ENCODE measurements at places on chromosomes 5 and 9.

DNA sequence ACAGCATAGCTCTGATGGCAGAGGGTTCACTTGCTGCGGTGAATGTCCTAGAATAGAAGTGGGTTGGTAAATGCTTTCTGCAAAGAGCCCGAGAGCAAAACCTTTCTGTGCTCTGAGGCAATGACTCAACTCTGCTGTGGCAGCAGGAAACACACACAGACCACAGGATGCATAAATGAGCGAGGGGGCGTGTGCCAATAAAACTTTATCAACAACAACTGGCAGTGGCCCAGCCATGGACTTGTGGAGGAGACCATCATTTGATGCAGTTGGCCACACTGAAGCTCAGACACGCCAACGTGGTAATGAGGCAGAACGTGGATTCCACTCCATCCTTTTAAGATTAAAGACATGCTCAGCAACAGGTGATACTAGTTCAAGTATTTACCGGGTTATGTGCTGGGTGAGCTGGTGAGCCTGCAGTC lies 6.8 kb downstream of the MRPL36 start:
- DNase-seq: peak; percentile 75

DNA sequence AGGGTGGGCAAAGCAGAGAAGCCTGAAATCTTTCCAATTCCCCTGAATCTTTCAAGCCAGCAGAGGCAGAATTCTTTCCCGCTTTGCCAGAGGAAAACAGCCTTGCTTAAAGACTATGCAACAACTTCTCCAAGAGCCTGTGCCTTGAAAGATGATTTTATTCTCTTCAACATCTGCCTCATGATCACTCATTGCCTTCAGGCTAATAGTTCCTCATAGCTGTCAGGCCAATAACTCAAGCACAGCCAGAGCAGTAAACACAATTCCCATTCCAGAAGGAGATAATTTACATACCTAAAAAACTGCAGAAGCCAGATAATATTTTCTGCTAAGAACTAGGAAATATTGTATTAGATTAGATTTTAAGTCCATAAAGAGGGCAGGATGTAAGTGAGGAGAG lies 92.3 kb upstream of the PUM3 start:
- DNase-seq: no peak

- no peak for DNase-seq
These were observed at the start of gene SGCD for GRCh38 chr5:156326718-156327259. Gene SGCD, plus strand, starts transcription at chr5:156327164.

DNA sequence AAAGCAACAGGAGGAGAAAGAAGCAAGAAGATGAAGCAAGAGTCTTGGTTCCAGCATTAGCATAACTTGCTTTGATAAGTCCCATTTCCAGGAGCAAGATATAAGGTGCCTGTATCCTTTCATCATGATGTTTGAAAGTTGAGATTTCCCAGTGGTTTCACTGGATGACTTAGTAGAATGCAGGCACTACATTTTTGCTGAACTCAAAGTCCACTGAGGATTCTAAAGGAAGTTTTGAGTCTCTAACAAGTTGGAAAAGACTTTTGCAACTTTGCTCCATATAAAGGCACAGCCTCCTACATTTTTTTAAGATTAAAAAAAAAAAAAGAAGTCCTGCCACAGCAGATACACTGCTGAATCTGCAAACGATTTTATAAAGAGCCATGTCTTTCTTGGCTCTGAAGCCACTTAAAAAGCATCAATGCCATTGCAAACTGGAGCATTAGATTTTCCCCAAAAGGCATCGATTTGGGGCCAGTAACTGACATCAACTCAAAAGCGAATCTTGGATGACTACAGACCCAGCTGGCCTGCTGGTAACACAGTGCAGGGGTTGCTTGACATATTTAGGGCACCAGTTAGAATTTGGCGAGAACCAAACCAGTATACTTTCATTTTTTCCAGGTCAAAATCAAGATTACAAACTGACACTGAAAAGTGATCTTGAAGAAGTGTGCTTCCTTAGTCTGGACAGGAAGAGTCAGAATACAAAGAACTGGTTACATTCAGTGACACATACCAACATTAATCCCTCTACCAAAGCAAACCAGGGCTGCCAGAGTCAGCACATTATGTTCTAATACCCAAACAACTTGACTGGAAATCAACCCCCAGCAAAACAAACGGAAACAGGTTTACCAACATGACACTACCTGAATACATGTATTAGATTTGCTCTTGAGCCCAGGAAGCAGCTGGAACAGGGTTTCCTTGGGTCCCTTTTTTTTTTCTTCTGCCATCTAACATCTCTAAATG lies 39.1 kb upstream of the KCNV2 start:
- DNase-seq: no peak

DNA sequence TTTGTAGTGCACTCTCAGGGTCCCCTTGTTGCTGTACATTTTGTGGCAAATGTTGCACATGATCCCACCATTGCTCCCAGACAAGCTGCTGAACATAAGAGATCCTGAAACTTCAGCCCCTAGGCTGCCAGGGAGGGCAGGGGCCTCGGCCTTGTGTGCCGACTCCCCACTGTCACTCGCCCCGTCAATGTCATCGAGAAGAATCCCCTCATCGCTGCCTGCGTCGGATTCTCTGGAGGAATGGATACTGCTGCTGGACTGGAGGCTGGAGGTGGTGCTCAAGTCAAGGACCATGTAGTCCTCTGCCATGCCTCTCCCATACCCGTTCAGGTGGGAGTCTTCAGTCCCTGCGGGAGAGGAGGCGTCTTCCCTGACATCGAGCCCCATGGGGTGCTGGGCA lies 451.3 kb downstream of the BNC2 start:
- no peak for DNase-seq

- no peak for DNase-seq
These were observed 94.0 kb upstream of the RAPGEF1 start for GRCh38 chr9:131833906-131834305.

DNA sequence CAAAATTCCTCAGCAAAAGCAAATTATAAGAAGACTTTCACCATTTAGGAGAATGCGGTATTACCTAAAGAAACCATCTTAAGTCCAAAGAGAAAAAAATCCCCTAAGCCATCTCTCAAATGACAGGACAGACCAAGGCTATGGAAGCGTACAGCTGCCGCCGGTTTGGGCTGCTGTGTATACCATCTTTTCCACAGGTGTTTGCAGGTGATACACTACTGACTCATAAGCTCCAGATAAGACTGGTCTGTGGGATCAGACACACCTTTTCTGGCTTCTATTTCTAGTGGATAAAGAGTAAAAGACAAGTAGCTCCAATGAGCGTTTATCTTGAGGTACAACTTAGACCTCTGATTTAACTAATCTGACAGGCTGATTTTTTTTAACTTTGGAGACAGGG lies 7.7 kb downstream of the CDKN2AIPNL start:
- DNase-seq: no peak

GRCh38 chr9:135515083-135515951 lies 5.9 kb upstream of the LCN1 start:
- no peak for DNase-seq

- DNase-seq: no peak
These were observed 3.9 kb upstream of the ADCY2 start for GRCh38 chr5:7391814-7392692.

DNA sequence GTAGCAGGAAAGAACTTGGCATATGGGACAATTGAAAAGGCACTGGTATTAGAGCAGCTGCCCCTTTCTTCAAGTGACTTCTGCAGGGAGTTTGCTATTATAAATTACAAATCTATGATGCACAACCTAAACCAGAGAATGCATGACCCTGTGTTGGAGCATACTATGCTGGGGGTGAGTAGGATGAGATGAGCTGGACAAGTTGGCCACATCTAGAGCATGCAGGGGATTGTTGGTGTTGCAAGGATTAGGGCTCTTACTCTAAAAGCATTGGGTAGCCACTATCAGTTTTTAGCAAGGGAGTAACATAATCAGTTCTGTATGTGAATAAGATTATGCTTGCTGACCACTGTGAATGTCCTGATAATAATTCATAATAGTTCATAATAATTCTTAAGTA lies 186.7 kb downstream of the KIAA0825 start:
- no peak for DNase-seq

DNA sequence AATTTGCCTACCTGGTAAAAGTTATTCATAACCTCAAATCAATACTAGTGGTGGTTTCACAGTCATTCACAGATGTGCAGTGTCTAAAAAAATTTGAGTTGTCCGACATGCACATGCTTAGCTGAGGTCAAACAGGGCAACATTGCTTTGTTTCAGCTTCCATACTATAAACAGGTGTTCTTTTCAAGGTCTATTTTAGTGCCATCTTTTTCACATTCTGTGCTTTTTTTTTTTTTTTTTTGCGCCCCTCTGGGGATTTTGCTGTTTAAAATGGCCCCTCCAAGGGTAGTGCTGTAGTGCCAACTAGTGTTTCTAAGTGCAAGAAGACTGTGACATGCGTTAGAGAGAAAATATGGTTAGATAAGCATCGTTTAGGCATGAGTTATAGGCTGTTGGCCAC lies 14.5 kb downstream of the PHAX start:
- no peak for DNase-seq

DNA sequence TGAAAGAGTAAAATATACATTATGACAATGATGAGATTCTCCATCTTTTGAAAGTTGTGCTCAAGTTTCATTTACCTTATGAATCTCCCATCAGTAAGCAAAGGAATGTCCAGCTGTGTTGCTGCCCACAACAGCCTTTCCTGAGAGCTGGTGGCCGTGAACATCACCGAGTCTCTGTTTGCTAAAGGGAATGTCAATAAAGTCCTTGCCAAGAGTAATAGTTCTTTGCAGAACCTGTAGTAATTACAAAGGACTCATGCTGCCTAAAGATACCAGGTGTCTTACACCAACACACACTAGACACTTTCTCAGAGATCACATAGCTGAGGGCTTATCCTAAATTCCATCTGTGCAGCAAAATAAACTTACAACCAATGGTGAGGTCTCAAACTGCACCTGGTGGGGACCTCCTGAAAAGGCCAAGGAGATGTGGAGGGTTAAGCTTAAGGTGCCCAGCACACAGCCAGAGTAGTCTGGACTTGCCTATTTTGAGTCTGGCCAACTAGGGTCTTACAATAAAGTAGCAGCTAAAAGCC lies 111.1 kb upstream of the DAPK1 start:
- no peak for DNase-seq

GRCh38 chr9:106883626-106884190 lies 20.7 kb downstream of the ZNF462 start:
- DNase-seq: no peak

DNA sequence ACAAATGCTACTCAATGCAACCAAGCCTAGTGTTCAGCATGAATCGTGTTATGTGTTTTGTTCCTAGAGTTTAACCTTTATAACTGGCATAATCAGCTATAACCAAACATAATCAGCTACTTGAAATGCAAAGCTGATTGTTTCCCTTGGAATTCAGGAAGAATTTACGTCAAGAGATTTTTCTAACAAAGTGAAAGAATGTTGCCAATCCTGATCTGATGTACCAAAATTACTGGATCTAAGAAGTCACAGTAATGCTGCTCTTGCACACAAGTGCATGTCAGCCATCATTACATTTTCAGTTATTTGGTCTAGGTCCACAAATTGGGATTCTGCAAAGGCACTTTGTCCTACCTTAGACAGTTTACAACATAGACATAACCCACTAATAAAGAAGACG lies 662.3 kb upstream of the SEMA6A start:
- DNase-seq: no peak

DNA sequence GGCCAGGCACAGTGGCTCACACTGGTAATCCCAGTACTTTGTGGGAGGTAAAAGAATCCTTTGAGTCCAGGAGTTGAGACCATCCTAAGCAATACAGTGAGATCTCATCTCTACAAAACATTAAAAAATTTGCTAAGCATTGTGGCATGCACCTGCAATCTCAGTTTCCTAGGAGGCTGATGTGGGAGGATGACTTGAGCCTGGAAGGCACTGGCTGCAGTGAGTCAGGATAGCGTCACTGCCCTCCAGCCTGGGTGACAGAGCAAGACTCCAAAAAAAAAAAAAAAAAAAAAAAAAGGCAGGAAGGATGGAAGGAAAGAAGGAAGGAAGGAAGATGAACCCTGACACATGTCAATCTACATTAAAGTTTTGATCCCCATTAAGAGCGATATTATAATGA lies 1452.2 kb upstream of the ACO1 start:
- DNase-seq: no peak

DNA sequence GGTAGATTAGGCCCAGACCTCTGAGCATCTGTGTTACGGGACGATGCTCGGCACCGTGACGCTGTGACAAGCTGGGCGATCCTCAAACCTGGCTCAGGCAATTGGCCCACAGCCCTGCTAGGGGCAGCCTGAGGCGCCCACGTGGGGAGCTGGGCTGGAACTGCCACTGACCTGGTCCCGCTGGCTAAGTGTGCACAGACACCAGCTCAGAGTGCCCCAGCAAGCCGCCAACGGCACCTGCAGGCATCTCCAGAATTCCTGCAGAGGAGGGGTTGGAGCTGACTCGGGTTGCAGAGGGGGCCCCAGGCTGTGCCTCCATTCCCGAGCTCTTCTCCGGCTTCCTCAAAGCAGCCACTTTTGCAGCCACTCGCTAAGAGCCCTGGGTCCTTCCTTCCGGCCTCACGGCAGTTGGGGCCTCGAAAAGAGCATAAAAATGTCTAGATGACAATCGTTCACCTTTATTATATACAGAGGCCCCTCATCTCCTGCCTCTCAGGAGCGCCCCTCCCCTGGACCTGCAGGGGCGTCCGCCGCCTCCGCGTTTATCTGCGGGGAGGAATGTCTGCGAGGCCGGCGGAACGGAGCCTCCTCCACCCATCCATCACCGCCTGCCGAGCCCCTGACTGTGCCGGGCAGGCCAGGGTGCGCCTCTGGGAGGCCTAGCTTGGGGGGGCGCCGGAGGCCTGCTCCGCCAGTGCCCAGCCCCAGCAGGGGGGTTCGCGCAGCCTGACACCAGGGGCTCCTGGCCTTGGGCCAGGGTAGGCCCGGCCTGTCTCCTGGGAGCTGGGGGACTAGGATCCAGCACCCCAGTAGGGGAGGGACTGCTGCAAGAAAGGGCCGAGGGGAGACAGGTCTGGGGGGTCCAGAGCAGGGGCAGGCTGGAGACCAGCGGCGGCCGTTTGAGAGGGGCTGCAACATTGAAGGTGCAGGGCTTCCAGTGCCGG lies 144.9 kb downstream of the BARX1 start:
- no peak for DNase-seq

DNA sequence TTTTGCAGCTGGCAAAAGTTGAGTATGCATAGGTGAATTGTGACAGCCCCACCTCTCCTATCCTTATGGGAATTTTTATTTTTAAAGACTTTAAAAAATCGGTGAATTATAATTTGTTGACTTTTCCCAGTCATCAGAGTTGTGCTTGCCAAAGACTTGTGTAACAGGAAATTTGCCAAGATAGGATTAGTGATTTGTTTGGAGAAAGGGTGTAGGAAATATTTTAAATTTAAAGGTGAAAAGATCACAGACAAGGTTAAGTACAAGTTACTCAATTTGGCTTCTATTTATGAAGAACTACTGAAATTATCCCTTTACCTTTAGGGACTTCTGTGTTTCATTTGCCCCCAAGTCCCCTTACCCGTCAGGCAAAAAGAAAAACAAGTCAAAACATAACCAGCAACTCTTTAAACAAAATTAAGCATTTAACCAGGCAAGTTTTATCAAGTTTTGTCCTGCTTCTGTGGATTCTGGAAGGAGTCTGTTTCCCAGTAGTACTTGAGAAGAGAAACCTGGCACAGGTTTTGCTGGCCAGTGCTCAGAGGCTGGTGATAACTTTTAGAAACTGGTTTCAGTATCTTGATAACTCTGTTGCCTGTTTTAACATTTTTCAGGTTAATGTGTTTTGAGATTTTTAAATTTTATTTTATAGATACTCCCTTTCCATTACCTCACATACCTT lies 285.4 kb downstream of the MAST4 start:
- no peak for DNase-seq
